ENCODE measurements at places on chromosomes 4 and X.

GRCh38 chrX:1925053-1925481 is 310.2 kb downstream of the ASMT start:
- no peak for DNase-seq

GRCh38 chrX:94455782-94456181 is 781.8 kb downstream of the FAM133A start:
- DNase-seq: no peak

DNA sequence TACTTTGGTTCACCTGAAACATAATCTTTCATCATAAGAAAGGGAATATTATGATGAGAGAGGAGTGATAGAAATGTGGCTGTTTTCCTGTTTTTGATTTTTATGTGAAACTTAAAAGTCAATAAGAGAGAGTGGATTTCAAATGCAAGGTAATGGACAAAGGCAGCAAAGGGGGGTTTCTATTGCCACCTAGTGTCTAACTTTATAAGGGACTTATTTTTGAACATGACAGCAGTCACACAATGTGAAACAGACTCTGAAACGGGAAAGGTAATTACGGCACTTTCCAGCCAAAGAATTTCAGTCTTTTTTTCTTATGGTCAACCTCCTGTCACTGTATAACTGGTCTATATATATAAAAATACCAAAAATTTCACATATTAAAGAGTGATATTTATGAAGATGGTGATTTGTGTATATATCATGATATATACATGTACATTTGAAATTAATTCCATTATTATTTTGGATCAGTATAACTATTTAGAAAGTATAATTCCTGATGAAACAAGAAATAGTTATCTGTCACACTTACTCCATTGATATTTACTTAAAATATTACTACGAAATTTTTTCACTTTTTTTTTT is 127.1 kb downstream of the FBXO8 start:
- DNase-seq: no peak

DNA sequence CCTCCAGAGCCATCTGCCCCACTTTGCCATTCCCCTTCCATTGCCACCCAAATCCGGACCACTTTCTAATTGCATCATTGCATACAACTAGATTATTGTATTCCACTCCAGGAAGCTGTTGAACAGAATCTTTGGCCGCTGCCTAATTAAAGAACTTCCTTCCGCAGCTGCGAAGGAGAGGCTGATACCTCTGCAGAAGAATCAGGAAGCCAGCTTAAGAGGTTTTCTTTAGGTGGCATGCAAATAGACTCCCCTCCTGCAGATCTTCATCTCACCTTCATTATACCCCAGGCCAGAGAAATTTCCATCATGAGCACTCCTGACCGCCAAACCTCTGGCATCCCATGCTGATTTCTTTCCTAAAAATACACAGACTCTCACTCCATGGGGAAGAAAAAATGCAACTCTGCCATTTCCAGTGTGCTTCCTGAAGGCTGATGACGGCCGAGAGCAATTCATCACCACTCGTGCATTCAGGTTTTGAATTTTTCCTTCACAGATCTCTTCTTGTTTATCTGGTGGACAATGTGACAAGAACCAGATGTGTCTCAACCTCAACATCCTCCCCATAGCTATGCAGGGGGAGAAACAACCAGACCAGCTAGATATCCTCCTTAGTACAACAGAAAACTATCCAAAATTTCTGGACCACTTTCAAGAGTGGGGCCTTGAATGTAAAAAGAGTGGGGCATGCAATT is 31.2 kb downstream of the LGI2 start:
- DNase-seq: no peak

- DNase-seq: no peak
Observed at GRCh38 chr4:17194586-17194985, 296.1 kb upstream of the LDB2 start.

DNA sequence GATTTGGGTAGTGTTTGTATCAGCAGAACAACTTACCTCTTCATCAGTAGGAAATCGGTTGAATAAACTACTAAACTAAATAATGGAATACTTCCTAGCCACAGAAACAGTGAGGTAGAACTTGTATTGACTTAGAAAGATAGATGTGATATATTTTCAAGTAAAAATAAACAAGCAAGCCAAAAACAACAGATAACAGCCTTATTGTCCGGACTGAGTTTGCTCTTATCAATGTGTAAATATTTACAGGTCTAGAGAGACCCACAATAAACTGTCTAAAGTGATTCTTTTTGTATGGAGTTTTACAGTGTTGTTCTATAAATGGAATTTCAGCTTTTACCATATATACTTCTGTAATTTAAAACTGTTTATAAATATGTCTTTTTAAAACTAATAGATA is 721.8 kb downstream of the ADGRL3 start:
- DNase-seq: no peak

DNA sequence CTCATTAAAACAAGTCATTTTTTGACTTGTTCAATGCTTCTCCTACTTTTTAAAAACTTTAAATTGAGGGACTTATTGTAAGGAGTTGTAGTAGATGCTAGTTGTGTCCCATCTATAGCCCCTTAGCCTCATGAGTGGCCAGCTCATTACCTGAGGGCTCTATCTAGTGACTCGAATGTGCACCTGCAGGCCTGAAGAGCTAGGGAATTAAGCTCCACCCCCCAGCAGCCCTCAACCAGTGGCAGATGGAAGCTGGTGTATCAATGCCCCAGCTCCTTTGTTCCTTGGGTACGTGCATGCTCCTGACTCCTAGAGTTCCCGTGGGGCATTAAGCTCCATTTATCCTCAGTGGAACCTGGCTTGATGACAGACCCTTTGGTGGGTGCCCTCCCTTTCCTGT is 146.7 kb upstream of the FAM9B start:
- no peak for DNase-seq

- DNase-seq: no peak
Observed at GRCh38 chrX:116961872-116962582, 499.3 kb upstream of the CT83 start.

GRCh38 chrX:39720945-39721344 is 376.8 kb downstream of the BCOR start:
- DNase-seq: no peak

- no peak for DNase-seq
Observed at GRCh38 chr4:38939165-38939564, 71.6 kb downstream of the FAM114A1 start.

- no peak for DNase-seq
Observed at GRCh38 chr4:153409412-153409811, 56.7 kb upstream of the TMEM131L start.

DNA sequence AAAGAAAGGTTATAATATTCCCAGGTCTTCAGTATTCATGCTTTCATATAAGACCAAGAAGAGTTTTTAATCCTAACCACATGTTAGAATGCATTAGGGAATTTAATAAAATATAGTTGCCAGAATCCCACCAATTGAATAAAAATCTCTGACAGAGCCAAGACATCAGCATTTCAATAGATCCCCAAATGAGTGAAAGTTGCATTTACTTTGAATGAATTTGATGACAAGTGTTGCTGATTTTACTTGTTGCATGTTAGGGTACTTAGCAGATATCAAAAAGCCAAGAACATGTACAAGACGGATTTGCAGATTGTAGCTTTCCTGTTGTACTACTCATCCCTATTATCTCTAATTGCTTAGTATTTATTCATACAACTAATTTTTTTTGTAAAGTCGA is 39.9 kb upstream of the PRR27 start:
- no peak for DNase-seq

- DNase-seq: no peak
Observed at GRCh38 chr4:55087009-55087912, 38.1 kb downstream of the KDR start.

- DNase-seq: no peak
Observed at GRCh38 chr4:73715659-73716058, 24.7 kb upstream of the CXCL8 start.

- peak; percentile 55 for DNase-seq
Observed at GRCh38 chr4:140359562-140360427, 13.7 kb upstream of the SCOC start.

DNA sequence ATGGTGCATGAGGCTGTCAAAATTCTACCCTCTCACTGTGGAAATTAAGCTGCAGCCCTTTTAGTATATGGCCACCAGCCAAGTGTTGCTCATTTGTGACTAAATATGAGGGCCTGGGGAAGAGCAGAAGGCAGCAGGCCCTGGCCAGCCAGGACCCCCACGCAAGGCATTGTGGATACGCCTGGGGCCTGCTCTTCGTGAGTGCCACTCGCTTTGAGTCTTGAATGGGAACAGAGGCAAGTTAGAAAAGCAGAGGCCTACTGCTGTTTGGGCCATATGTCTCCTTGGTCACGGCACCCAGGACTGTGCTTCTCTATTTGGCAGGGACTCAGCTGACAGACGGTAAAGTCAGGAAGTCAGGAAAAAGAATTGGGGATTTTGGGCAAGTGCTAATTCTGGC is 10.9 kb downstream of the RTL5 start:
- no peak for DNase-seq

DNA sequence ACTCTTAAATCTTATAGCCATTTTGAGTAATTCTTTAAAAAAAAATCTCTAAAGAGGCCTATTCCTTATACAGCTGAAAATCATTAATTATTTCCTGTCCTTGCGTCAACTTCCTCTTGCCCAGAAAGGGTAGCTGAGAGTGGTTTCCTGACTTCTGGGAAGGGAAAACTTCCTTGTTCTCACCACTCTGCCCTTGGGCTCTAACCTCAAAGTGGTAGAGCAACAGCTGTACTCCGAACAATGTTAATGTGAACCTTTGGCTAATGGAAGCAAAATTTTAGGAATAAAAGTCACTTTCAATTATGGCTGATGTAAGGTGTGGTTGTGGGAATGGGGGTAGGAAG is 15.3 kb downstream of the KLHL2 start:
- no peak for DNase-seq

DNA sequence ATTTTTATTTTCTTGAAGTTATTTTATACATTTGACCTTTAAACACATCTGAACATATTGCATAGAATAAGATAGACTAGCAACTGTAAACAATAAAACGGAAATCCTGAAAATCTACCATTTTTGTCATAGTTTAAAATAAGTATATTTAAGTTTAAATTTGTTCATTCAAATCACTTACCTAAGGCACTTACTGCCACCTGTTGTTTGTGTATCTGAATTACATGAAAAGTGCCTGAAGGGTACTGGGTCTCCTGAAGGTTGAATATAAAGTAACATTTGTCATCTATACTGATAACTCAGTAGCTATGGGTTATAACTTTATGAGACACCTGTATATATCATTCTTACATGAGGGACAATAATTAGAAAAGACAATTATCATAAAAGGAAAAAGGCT is 38.6 kb downstream of the TRPC5 start:
- DNase-seq: no peak

DNA sequence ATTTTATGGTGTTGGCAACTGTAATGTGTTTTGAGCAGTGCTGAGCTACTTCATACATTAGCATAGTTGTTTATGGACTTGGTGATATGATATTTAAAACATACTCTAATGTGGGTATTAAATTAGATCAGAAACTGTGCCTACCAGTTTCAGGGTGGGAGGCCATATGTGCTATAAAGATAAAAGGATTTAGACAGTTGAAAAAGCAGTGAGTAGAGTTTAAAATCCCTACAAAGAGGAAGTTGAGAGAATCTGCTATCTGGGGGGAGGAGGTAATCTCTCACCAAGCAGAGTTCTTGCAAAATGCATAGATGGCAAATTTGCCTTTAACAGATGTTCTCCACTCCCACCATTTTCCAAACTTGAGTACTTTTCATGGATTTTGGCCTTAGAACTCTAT is 154.5 kb downstream of the SPOCK3 start:
- no peak for DNase-seq

DNA sequence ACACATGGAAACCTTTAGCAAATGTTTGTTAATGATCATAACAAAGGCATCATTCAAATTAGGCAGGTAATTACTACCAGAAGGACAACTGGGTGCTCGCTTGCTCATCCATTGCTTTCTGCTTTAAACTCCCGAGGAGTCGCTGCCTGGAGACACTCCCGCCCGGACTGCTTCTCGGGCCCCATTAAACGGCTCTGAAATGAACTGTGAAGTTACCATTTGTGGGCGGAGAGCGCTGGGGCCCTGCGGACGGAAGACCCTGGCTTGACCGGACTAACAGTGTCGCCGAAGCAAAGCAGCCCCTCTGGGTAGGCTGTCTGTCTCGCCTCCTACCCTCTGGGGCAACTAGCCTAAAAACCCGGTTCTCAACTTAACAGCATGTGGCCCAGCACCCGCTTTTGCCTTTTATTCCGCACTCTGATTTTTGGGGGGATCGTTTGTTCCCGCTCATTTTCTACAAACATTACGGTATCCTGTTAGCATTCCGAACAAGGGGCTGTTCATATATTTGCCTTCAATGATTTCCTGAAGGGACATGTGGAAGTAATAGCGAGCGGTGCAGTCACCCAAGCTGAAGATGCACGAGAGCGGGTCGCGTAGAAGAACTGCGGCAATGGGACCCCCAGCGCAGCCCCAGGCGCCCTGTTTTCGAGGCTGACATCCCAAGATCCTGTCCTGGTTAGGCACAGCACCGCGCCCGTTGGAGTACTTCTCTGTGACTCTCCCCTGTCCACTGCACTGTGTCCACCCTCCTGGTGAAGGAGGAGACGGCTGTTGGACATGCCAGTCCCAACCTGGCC is 1.6 kb upstream of the PDGFRA start:
- DNase-seq: no peak

DNA sequence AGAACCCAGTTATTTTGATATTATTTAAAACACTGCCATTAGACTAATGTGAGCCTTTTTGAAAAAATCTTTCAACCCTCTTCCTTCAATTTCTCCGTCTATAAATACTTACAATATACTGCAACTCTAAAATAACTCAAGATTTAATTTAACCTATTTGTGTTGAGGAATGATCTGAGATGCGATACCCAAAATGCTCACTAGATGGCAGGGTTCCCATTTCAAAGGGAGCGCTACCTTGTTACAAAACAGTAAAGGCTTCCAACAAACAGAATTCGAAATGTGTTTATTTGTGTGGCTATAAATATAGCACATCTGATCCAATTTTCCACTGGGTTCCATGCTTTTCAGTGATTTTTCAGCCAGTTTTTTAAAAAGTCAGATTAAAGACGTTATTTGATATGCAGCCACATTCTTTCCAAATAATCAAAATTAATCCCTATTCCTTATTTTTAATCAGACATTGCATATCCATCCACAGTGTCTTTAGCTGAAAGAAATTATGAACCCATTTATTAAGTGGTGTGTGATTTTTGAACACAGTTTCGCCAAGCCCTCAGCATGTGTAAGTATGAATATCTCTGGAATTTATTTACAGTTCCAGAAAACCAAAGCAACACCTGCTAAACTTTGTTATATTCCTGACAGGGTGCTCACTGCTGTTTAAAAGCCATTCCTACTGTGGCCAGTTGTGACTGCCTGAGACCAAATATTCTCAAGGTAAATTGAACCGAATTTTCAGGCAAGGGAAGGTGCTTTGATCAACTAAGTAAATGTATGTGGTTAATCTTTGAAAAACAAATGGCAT is 668.0 kb upstream of the LCORL start:
- DNase-seq: no peak

DNA sequence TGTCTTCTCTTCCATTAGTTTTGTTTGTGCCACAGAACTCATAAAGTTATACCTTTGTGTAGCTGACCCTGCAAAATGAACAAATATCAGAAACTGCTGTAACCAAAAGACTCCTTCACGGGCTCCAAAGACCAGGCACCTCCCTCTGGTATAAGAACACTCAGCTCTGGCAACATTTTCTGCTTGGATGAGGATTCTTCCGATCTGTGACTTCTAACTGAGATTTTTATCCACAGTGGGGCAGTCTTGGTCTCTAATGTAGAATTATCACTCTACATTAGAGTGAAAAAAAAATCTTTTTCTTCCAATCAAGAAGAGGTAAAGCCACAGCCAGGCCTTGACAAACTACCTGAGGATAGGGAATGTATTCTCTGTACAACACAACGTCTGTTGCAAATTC is 38.5 kb upstream of the PRSS48 start:
- no peak for DNase-seq
